HAP-1 (cell line): ENCODE measurements at places on chromosomes 2 and 18.

DNA sequence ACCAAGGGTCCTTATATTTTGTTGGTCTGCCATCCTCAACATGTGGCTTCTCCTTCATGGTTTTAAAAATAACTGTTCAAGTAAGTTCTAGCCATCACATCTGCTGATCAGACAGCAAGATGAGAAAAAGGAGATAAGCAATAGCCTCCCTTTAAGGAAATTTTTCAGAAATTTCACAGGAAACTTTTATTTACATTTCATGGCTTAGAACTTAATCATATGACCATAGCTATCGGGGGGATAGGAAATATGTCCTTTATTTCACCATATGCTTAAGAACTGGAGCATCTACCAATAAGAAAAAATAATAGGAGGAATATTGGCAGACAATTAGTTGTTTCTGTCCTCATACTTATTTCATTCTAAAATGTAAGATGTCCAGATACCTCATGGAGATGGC lies 16.2 kb downstream of the ATF2 start:
- DNase-seq: no peak

DNA sequence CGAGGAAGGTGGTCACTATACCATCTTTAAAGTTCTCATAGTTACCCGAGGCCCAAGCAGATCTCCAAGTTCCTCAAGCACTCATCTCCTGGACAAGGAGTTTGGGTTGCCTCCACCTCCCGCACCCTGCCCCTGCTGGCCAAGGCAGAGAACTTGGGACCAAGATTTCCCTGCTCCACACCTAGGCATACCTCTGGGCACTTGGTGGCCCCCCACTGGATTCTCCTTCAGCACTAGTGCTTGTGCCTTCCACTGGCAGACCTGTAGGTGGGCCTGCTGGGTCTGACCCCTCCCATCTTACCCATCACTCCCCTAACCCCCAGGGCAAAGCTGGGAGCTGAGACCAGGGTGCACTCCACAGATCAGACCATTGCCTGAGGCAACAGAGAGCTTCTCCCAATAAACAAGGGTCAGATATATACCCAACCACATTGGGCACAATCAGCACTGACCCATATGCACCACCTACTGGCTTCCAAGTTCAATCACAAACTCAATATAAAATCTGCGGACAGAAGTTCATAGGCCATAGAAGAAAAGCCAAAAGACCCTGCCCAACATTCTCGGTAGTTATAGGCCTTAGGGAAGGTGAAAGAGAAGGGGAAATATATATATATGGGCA lies 244.2 kb downstream of the EXOC6B start:
- peak; percentile 8 for DNase-seq

- DNase-seq: no peak
These were observed 19.1 kb downstream of the LRP2 start for GRCh38 chr2:169343202-169343601.

- no peak for DNase-seq
These were observed 856.4 kb downstream of the RNF144A start for GRCh38 chr2:7773362-7774360.

GRCh38 chr2:119311831-119312230 lies 54.8 kb downstream of the C2orf76 start:
- DNase-seq: no peak

DNA sequence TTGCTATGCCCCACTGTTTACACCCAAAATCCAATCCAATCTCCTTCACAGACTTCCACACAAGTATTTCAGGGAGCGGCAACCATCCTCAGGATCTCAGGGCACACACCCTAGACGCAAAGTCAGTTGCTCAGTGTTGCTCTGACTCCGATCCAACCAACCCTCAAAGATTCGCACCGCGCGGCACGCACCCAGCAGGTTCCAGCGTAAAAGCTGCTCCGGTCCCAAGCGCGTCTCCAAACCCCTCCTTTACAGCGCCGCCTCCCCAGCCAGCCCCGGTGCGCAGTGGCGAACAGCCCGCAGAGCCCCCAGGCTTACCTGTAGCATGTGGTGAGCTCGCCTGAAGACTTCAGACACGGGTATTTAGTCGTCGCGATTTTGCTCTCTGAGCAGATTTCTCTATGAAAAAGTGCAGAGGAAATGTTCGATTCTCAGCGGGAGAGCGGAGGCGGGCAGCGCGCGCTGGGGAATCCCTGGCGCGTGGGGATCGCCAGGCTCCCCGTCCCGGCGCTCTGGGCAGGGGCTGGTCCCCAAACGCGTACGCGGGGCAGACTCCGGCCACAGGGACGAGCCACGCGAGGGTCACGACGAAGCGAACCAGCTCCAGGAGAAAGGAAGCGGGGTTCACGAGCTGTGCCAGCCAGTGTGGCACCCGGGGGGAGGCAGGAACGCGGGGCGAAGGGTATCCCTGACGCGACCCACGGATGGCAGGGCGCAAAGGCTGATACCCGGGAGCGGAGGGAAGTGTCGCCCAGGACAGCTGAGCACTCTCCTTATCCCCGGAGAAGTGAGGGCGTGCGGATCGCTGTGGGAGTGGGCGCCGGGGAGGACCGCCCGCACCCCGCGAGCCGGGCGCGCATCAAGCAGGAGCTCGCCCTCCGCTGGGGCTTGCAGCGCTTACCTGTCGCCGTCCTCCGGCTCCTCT lies 650 bp downstream of the CCBE1 start:
- no peak for DNase-seq

- DNase-seq: no peak
These were observed 243.0 kb upstream of the CHST9 start for GRCh38 chr18:27428120-27428519.

GRCh38 chr2:240205348-240205747 lies 64.9 kb upstream of the OTOS start:
- DNase-seq: no peak

DNA sequence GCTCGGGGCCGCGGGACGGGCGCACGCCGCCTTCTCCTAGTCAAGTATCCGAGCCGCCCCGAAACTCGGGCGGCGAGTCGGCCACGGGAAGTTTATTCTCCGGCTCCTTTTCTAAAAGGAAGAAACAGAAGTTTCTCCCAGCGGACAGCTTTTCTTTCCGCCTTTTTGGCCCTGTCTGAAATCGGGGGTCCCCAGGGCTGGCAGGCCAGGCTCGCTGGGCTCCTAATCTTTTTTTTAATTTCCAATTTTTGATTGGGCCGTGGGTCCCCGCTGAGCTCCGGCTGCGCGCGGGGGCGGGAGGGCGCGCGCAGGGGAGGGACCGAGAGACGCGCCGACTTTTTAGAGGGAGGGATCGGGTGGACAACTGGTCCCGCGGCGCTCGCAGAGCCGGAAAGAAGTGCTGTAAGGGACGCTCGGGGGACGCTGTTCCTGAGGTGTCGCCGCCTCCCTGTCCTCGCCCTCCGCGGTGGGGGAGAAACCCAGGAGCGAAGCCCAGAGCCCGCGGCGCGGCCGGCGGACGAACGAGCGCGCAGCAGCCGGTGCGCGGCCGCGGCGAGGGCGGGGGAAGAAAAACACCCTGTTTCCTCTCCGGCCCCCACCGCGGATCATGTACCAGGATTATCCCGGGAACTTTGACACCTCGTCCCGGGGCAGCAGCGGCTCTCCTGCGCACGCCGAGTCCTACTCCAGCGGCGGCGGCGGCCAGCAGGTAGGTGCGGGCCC lies 617 bp downstream of the FOSL2 start:
- peak; percentile 26 for DNase-seq

DNA sequence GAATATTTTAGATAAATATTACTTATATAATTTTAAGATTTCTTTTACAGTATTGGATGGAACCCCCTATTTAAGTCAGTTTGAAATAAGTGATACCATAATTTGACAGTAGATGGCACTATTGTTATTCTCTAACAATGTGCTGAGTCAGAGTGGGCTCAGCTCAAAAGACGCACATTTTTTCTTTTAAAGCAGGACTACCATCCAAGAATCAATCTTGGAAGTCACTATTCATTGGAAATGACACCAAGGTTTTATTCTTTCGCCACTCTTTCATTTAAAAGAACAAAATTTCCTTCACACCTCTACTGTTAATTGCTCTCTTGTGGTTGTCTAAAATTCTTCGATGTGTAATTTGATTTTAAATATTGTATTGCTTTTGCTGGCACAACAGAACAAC lies 32.6 kb upstream of the SPAG16 start:
- DNase-seq: peak; percentile 32

DNA sequence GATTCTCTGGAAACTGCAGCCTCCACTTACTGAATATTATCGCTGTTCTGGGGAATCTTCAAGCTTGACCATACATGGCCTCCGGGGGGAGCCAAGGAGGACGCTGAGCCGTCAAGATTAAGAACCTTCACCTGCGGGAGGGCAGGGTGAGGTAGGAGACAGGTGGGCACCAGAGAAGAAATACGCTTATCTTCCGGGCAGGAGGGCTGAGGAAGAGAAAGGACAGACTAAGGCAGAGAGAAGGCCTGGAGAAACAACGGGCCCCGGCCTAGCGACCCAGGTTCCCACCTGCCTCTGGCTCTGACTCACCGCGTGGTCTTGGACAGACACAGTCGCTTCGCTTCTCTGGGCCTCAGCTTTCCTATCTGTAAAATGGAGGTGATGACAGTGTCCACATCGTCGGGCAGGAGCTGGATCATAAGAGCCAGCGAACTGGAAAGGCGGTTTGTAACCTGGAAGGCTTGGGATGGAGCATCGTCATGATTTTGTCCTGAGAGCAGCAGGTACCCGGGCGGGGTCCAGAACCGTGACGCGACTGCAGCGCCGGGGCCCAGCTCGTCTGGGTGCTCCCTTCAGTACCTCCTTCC lies 659 bp downstream of the ZNF142 start:
- DNase-seq: peak; percentile 72
